NCI-H1105 treated with DMSO at 0.1 percent for 48 hours (cell line): ENCODE measurements at places on chromosomes 5 and 9.

- no peak for DNase-seq
Observed at GRCh38 chr5:80629281-80629680, 25.2 kb upstream of the MSH3 start.

- no peak for DNase-seq
Observed at GRCh38 chr5:133234911-133235310, 183.1 kb downstream of the HSPA4 start.

DNA sequence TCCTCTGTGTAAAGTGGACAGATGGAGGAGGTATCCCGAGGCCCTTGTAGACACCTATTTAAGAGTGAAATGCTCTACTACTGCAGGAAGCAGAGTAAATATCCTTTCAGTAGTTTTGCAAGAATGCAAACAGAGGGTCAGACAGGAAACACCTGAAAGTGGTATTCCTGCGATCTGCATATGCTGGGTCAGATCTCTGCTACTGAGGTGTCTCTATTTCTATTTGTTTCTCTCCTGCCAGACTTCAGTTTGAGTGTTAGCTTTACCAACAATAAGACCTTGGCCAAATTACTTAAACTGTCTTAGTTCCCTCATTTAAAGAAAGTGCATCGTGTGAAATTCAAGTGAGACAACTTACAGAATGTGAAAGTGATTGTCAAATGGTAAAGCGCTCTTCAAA is 47.6 kb downstream of the JAKMIP2 start:
- no peak for DNase-seq

DNA sequence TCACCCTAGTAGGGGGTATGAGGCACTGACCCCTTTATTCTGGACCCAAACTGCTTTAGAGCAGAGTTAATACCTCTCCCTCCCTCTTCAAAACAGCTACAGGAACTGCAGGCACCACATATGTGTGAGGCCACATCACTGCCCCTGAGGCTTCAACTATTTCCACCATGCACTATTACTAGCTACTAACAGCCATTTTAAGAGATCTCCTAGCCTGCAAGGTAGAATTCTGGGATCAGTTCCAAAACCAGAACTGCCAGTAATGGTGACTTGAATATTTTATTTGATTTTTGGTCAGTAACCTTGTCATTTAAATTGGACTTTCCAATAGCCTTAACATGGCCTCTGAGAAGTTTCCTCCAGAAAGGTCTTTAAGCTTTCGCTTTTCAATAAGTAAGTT is 55.3 kb upstream of the FSD1L start:
- peak; percentile 61 for DNase-seq

- DNase-seq = no peak
Observed at GRCh38 chr9:91316093-91316492, 45.6 kb downstream of the AUH start.
